ENCODE measurements at places on chromosomes 1 and 21.

GRCh38 chr1:15459771-15460707 is 3.5 kb downstream of the CELA2A start:
- DNase-seq = no peak

GRCh38 chr1:57711326-57711725 is 287.5 kb upstream of the DAB1 start:
- DNase-seq = no peak

GRCh38 chr1:50651476-50652263 is 228.4 kb upstream of the DMRTA2 start:
- no peak for DNase-seq

GRCh38 chr1:117846674-117847425 is 82.6 kb downstream of the GDAP2 start:
- no peak for DNase-seq

GRCh38 chr1:172449585-172450523 is 6.0 kb upstream of the PIGC start:
- DNase-seq = no peak

- no peak for DNase-seq
Measured at GRCh38 chr21:18630446-18630845, 226.9 kb upstream of the TMPRSS15 start.

GRCh38 chr21:39088831-39089380 is 94.3 kb downstream of the PSMG1 start:
- DNase-seq = no peak

DNA sequence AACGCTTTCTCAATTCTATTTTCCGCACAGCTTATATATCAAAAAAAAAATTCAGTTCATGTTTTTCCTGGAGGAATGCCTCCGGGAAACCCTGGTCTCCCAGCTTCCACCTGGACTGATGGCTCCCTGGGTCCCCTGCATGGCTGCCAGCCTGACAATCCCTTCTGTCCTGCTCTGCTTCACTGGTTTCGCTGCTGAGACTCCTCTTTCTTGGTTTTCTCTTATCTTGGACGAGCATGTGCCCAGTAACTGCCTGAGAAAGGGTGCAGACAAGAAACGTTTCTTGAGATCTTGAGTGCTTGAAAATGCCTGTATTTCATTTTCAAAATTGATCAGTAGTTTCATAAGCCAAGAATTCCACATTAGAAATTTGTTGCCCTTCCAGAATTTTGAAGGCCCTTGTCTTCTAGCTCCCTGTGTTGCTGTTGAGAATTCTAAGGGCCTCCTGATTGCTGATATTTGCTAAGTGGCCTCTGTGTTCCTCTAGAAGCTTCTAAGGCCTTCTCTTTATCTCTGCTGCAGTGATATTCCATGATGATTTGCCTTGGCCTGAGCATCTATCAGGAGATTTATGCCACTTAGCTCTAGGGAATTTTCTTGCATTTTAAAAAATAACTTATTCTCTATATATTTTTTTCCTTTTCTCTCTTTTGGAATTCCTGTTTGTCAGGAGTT is 44.7 kb downstream of the ETS2 start:
- DNase-seq = no peak

DNA sequence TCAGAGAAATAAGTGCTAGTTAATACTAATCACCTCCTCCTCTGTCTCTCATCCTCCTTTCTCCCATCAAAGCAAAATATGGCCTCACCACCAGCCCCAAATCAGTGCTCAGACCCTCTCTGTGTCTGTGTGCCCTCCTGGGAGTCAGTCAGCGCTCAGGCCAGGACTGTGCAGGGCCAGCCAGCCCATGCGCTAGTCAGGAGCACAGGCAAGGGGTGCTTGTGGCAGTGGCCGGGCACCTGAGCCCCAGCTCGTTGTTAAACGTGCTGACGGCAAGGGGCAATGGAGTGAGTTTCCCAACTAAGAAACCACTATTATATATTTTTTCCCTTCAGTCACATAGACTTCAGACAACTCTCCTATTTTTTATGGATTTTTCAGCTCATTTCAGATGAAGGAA is 19.2 kb upstream of the PGD start:
- no peak for DNase-seq

GRCh38 chr1:64758233-64758632 is 13.4 kb downstream of the RAVER2 start:
- DNase-seq = no peak

DNA sequence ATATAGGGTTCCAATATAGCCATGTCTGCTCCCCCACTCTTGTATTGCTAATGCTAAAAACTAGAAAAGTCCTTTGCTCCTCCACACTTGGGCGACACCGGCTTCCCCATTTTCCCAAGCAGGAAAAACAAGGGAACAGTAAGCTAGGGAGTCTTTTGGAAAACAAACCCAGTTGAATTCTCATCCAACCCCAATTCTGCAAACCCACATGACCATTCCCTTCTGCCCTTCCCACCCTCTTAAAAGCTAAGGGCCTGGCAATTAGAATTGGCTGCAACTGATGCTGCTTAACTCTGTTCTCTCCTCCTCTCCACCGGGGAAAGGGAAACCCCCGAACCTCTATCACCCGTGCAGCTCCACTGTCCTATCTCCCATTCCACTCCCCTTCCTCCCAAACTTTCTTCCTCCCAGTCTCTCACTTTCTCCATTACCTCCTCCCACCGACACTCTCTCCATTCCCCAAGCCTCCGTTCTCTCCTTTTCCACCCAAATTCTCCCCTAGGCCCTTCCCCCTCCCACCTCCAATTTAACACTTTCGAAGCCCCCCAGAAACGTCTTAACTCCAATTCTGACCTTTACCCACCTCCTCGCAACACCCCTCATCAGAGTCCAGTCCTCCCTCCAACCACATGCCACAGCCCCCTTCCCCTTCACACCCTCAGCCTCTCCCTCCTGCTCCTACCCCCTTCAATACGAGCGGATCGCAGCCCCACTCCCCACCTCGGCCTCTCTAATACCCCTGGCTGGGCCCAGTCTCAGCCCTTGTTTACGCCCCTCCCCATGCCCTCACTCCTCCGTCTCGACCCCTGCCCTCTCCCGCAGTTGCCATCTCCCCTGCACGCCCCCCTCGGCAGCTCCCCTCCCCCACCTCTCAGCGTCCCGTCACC is 701 bp downstream of the DEDD start:
- DNase-seq = no peak

DNA sequence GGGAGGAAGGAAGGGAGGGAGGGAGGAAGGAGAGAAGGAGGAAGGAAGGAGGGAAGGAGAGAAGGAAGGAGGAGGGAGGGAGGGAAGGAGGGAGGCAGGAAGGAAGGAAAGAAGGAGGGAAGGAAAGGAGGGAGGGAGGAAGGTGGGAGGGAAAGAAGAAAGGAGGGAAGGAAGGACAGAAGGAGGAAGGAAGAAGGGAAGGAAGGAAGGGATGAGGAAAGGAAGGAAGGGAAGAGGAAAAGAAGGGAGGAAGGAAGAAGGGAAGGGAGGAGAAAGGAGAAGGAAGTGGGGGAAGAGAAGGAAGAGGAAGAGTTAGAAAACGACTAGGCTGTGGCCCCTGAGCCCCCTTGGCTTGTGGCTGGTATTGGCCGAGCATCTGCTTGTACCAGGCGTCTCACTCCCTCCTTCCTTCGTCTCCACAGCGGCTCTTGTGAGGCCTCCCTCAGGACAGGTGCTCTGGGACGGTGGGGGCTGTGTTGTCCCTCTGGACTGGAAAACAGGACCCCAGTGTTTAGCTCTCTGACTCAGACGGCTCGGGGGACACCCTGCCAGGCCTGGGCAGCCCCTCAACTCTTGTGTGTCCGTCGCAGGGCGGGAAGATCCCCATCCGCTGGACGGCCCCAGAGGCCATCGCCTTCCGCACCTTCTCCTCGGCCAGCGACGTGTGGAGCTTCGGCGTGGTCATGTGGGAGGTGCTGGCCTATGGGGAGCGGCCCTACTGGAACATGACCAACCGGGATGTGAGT is 36.2 kb upstream of the C1QA start:
- DNase-seq = no peak

- DNase-seq = no peak
Measured at GRCh38 chr1:212379366-212379765, 35.3 kb downstream of the PACC1 start.

- no peak for DNase-seq
Measured at GRCh38 chr1:108130794-108131193, 69.3 kb downstream of the SLC25A24 start.

- DNase-seq = no peak
Measured at GRCh38 chr21:33069994-33070743, at the start of gene OLIG1. Gene OLIG1, plus strand, starts transcription at chr21:33070141. Its CDS starts 106 bp downstream, at chr21:33070247.

GRCh38 chr1:160208557-160209320 is 3.6 kb downstream of the PEA15 start:
- no peak for DNase-seq

GRCh38 chr1:156388174-156389137 is 19.4 kb downstream of the RHBG start:
- no peak for DNase-seq

- DNase-seq = no peak
Measured at GRCh38 chr1:168759077-168759476, 30.1 kb upstream of the DPT start.

DNA sequence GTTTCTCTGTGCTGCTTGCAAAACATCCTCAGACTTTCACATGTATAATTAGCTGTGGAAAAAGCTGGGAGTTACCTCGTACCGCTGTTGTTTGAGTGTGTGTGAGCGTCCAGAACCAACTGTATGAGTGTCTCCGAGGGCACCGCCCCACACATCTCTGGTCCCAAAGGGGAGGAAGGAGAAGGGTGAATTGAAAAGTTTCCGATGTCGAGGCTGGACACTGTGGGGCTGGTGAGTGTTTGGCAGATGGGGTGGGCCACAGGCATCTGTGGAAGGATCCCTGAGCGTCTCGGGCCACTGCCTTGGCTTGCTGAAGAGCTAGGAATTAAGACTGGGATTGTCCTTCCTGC is 1.2 kb downstream of the ATP2B4 start:
- DNase-seq = no peak

DNA sequence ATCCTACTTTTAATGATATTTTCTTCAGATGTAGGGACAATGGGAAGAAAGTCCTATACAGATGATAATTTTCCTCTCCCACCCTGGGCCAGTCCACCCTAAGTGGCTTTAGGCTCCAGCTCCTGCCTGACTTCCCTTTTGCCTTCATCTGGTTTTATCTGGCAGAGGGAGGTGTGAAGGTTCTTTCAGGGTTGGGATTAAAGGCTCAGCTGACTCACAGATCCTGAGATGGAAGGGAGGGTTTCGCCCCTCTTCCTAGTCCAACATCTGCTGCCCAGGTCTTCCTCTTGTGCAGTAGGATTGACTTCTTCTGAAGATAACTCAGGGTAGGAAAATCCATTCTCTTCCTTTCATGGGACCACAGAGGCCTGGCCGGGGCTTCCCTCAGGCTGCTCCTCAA is 362.4 kb upstream of the KAZN start:
- DNase-seq = no peak

DNA sequence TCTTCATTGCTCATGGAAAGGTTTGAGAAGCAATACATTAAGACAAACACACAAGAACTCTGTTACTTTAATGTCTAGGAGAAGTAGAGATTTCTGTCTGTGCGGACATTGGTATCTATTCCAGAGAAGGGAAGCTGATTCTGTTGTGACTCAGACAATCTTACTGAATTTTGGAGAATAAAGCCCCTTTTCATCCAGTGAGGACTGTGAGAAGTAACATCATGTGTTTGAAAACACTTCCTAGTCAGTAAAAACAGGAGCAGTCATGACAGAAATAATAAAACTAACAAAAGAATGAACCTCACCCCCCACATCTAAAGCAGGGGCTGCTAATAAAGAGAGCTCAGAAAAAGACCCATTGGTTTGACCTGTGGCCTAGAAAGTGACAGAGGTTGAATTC is 46.6 kb downstream of the NEK7 start:
- DNase-seq = no peak

DNA sequence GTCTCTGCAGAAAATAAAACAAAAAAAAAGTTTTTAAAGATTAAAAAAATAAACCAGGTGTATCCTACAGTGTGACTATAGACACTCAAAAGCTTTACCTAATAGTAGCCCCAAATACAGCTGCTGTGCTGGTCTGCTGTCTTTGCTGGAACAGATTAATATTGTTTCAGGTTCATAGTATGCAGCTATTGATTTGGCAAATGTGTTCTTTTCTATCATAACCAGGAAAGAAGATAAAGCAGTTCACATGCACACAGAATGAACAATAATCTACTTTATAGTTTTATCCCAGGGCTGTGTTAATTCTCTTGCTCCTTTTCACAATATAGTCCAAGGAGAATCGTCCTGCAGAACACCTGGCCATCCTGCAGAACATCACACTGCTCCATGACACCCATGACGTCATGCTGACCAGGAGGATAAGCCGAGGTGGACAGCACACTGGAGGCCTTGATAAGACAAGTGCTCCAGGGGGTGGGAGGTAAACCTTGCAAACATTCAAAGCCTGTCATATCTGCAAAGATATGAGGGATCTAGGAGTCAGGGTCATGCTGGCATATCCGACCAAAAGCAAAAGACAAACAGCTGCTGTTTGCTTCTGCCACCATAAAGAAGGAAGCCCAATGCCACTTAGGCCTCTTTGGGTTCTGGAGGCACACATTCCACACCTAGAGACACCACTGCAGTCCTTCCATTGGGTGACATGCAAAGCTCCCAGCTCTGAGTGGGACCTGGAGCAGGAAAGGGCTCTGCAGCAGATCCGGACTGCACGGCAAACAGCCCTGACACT is 86.1 kb upstream of the SLC2A1 start:
- DNase-seq = no peak

DNA sequence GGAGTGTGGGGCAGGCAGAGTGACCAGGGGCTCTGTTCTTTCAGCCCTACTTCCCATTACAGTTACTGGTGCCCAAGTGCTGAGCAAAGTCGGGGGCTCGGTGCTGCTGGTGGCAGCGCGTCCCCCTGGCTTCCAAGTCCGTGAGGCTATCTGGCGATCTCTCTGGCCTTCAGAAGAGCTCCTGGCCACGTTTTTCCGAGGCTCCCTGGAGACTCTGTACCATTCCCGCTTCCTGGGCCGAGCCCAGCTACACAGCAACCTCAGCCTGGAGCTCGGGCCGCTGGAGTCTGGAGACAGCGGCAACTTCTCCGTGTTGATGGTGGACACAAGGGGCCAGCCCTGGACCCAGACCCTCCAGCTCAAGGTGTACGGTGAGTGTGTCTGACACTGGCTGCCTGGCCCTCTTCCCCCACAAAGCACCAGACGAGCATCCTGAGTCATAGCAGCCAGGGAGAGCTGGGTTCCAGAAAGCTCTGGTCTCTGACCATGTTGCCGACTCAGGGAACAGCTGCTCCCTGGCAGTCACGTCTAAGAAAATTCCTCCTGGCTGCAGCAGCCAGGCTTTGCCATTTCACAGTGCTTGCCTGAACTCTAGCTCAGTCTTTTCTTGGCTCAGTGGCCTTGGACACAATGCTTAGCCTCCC is 3.3 kb downstream of the SLAMF8 start:
- no peak for DNase-seq

GRCh38 chr1:159443066-159443750 is 3.7 kb downstream of the OR10J1 start:
- no peak for DNase-seq

DNA sequence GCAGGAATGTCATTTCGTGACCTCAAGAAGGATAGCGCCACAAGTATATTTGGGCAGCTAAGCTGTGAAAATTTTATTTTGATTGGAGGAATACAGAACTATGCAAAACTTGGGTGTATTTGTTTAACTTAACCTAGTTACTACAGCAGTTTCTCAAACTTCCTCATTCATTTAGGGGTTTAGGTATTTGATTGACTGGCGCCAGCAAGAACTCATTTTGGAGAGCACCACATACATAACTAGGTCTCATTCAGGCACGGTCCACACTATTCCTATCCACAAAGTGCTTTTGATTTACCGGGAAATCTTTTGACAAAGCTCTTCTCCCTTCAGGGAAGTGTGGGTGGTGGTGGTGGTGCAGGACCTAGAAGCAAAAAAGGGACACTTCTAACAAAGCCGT is 155.1 kb upstream of the NRIP1 start:
- no peak for DNase-seq
